Activated naive CD4-positive, alpha-beta T cell (primary cell): ENCODE measurements at places on chromosomes 13 and 19.

GRCh38 chr19:1752009-1752756, 1.1 kb upstream of the ONECUT3 start:
- DNase-seq = no peak

DNA sequence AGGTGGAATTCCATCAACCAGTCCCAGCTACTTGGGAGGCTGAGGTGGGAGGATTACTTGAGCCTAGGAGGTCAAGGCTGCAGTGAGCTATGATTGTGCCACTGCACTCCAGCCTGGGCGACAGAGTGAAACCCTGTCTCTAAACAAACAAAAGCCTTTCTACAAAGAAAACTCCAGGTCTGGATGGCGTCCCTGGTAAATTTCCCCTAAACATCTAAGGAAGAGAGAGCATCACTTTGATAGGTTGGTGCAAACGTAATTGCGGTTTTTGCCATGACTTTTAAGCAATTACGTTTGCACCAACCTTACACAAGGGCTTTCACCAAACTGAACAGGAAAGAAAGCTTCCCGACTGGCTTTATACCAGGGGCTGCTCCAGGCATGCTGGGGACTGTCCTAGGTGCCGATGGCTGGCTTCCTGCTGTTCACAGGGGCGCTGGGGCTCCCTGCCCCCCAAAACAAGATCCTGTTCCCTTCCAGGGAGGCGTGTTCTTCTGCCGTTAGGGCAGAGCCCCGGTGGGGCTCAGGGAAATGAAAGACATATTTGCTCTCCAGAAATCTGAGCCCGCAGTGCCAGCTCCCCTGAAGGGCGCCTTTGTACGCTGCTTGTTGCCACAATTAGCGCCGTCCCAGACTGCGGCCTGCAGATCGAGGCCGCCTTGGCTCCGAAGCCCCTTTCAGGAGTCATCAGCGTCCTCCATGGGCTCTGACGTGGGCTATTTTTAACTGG, 38.7 kb upstream of the KLF2 start:
- DNase-seq = no peak

GRCh38 chr13:30697177-30697953, 38.0 kb upstream of the ALOX5AP start:
- no peak for DNase-seq

- DNase-seq = no peak
Observed at GRCh38 chr19:32814624-32815023, 54.9 kb downstream of the SLC7A9 start.

GRCh38 chr19:47411101-47411500, 8.2 kb downstream of the MEIS3 start:
- no peak for DNase-seq

- DNase-seq = no peak
Observed at GRCh38 chr13:33108620-33109019, 92.4 kb downstream of the KL start.

DNA sequence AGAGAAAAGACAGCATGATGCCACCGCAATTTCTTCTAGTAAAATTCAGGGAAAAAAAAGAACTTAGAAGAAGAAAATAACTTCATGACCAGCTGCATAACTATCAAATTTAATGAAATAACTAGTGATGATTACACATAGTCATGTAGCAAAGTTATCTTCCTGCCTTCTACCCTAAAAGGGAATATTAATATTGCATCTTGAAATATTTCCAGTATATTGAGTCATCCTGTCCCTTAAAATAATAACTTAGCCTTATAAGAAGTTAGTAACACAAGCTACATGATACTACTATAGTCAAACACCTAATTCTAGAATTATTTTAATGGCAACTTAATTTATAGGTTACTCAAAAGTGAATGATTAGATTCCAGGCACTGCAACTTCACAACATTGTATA, 289.2 kb downstream of the KLF12 start:
- DNase-seq = no peak
